Astrocyte of the spinal cord (primary cell): ENCODE measurements at places on chromosomes 3 and 15.

DNA sequence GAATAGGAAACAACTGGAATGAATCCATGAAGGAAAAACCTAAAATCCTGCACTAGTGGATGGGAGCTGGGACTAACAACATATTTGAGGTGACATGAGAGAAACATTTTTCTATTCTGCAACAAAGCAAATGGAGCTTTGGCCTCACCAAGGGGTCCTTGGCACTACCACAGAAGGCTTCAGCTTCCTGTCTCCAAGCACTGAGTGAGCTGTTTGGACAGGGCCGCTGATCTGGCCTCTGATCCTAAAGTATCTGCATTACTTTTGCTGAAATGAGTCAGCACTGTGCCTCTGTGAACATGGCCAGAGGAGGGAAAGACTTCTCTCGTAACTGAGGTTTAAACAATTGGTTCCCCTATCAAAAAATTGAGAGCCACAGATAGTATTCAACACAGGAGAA lies 9.0 kb downstream of the ARPP21 start:
- peak; percentile 71 for DNase-seq

DNA sequence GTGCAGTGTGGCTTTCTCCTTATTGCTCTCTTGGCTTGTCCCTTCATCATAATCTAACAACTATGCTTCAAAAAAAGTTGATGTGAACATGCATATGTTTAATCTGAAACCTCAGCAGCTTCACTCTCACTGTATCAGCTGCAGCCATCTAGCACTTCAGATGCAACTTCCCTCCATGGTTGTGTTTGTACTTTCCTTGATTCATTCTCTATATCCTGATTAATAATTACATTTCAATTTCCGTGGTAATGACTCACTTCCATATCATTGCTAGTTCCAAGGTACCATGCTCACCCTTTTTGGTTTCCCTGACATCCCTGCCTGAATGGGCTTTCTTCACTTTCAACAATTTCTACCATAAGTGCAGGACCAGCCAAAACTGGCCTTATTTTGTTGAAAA lies 51.2 kb downstream of the MDFIC2 start:
- DNase-seq: no peak

GRCh38 chr15:71316911-71317310 lies 201.6 kb downstream of the THSD4 start:
- no peak for DNase-seq

DNA sequence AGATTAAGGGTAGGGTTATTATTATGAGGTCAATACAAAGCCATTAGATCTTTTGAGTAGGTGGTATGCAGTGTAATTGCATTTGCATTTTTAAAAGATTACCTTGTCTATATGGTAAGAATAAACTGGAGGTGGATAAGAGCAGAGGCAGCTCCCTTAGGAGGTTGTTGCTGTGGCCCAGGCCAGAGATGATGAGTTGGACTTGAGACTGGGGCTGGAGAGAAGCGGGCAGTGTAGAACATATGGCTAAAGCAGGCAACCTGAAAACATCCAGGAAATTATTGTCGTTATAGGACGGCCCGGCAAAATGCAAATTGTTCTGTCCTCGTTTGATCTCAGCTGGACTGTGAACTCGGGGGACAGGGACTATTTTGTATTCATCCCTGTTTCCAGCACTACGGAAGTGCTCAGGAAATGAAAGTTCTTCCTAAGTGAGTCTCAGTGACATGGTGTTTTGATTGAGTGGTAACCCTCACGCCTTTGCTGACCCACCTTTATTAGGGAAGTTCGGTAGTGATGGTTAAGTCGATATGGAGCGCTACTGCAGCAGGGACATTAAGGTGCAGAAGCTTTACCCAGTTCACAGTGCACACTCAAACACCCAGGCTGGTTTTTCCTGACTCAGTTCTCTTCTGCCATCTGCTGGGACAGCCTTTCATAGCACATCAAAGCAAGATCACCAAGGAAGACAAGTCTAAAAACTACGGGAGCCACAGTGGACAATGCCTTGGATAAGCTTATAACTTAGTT lies 27.2 kb upstream of the VPS33B start:
- DNase-seq: peak; percentile 71

GRCh38 chr3:191431160-191431822 lies 29.7 kb upstream of the PYDC2 start:
- no peak for DNase-seq

- DNase-seq: no peak
Measured at GRCh38 chr15:99371180-99372103, 120.2 kb downstream of the LRRC28 start.

- DNase-seq: no peak
Measured at GRCh38 chr3:46932455-46933225, 43.9 kb downstream of the CCDC12 start.

DNA sequence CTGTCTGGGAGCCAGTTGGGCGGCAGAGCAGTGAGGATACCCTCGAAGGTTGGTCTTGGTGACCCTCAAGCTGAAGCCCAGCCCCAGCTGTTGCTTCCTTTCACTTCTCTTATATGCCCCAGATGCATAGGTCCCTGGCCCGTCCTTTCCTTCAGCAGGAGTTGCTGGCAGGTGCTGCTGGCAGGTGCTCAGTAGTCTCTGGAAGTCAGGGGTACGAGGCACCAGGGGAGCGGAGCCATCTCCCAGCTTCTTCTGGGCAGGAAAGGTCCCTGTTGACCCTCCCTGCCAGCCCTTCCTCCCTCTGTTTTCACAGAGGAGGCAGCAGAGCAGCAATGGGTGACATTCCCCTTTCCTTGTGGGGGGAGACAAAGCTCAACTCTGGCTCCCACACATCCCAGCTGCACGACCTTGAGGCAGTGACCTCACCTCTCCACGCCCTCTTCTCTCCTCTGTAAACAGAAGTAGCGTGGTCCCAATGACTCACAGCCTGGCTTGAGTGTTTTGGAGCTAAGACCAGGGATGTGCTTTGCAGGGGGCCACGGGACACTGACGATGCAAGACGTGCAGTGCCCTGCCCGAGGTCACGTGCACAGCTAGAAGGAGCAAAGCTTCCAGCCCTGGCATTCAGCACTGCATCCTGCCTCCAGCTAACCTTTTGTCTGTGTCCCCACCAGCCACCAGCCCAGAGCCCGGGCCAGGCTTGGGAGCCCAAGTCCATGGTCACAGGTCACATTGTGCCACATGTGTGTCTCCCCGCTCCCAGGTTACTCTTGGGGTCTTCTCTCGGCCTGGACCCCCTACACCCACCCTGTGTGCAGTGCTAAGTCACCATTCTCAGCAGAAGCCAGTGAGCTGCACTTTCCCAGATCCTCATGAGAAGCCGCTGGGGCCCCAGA lies 49.7 kb downstream of the SLC6A6 start:
- DNase-seq: peak; percentile 88

DNA sequence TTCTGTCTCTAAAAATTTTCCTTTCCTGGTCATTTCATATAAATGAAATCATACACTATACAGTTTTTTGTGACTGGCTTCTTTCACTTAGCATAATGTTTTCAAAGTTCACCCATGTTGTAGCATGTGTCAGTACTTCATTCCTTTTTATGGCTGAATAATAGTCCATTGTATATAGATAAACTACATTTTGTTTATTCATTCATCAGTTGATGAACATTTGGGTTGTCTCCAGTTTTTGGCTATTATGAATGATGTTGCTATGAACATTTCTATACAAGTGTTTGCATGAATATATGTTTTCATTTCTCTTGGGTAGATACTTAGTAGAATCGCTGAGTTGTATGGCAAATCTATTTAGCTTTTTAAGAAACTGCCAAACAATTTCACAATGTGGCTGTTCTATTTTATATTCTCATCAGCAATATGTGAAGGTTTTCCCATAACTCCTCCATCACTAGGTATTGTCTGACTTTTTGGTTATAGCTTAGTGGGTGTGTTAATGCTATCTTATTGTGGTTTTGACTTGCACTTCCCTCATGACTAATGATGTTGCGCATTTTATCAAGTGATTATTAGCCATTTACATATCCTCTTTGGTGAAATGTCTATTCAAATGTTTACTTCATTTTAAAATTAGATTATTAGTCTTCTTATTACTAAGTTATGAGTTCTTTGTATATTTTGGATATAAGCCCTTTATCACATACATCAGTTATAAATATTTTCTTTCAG lies 21.7 kb upstream of the AP4E1 start:
- no peak for DNase-seq

DNA sequence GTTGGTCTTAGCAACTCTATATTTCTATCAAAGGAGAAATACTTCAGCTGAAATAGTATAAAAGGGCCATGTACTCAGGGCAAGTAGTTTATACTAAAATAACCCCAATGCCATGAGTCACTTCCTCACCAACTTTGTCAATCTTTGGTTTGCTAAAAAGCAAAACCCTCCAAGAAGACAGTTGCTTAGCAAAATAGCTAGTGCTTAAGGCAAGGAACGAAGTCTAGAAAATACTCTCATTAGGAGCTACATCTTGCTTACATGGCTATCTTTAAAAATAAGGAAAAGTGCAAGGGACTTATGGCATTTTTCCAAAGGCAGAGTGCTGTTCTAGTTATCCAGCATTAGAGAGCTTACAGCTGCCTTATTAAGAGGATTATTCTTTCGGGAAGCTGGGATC lies 28.4 kb downstream of the P3H2 start:
- peak; percentile 87 for DNase-seq

DNA sequence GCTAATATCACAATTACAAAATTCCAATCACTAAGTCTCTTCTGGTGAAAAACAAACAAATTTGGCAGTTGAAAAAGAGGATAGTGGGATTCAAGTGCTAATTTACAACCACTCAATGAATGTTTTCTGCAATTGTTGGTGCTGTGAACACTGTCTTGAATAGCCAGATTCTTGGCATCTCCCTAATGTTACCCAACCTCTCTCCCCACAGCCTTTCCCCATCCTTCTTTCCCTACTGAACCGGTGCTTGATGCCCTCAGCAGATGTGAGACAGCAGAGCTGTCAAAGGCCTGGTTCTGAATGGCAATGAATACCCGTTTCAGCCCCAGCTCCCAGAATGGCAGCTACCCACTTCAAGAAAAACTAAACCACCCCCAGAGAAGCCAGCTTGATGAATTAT lies 22.5 kb upstream of the BHLHE40 start:
- no peak for DNase-seq

- no peak for DNase-seq
Measured at GRCh38 chr3:170974872-170975271, 51.6 kb downstream of the SLC2A2 start.

DNA sequence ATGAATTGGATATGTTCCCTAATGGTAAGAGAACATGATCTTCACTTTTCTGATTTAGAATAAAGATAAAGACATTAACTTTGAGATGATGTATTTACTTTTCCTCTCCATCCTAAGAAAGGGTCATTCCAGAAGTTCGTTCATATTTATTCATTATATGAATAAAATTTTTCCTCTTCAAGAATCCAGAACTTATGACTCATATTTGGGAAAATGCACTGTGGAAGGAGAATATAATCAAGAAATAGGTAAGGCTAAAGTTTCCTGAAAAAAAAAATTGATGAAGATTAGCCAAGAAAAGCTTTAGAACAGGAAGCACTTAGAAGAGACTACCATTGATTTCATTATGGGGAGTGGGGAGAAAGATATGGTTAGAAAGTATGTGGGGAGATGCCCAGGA lies 36.5 kb upstream of the CBLB start:
- DNase-seq: peak; percentile 8

DNA sequence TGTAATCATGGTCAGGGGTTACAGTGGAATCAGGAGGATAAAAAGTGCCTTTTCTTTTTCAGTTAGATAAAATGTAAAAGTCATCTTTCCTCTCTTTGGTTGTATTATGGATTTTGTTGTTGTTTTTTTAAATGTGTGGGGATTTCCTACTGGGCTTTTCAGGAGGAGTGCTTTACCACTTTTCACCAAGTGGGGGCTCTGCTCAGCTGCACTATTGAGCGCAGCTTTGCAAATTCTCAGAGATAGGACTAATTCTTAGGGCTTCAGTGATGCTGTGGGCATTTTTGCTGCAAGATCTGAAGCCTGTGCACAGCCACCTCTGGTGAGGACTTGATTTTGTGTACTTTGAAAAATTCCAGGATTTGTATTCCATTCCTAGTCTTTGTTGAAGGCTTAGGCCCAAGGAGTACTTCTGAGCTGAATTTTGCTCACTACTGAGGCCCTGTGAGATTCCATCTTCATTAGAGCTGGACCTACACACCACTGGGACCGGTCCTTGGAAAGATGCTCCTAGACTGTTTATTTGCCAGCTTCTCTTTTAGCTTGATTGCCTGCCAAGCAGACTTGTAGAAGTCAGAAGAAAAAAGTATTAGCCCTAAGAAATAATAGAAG lies 7.5 kb downstream of the GNB5 start:
- DNase-seq: peak; percentile 37

GRCh38 chr3:61530355-61530754 lies 31.0 kb upstream of the PTPRG start:
- DNase-seq: peak; percentile 41
